ENCODE measurements at places on chromosomes 7 and 10.
A peak's percentile ranks its signal among the peaks of the same experiment; 100 is the strongest.

DNA sequence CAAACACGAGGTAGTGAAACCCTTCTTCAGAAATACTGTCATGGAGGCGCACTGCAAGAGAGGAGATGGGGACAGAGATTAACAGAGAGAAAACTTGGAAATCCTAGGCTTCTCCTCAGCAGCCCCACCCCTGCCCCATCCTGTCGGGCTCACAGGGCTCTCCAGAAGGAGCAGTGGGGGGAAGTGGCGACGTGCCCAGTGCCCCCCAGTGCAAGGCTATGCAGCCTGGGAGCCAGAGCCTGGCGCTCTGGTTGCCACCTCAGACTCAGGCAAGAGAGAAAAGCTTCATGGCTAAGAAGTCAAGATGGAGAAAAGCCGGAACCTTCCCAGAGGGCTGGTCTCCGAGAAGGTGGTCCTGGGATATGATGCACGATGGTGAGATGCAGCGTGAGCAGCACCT is 21.2 kb downstream of the CAMK2G start:
- no peak for DNase-seq

- DNase-seq = peak; percentile 83
Measured at GRCh38 chr7:137898839-137899721, 52.3 kb upstream of the DGKI start.

GRCh38 chr10:31693491-31693890 is 235.1 kb downstream of the ARHGAP12 start:
- DNase-seq = no peak

- no peak for DNase-seq
Measured at GRCh38 chr7:127589896-127590295, 1.7 kb downstream of the ARF5 start.

DNA sequence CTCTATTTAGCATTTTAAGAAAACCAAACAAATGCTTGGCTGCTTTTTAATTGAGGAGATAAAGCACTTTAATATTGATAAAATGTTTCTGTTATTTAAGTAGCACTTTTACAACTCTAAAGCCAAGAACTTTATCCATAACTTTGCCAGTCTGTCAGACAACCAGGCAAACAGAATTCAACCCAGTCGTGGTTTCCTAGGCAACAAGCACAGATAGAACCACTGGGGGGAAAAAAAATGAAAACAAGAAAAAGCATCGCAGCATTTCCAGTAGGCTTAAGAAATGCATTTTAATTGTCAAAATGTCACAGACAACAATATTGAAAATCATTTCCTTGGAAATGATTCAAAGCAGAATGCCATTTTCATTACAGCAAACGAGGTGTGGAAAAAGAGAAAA is 323.4 kb downstream of the PARD3 start:
- peak; percentile 72 for DNase-seq

- no peak for DNase-seq
Measured at GRCh38 chr10:132838346-132838970, 52.5 kb upstream of the NKX6-2 start.

DNA sequence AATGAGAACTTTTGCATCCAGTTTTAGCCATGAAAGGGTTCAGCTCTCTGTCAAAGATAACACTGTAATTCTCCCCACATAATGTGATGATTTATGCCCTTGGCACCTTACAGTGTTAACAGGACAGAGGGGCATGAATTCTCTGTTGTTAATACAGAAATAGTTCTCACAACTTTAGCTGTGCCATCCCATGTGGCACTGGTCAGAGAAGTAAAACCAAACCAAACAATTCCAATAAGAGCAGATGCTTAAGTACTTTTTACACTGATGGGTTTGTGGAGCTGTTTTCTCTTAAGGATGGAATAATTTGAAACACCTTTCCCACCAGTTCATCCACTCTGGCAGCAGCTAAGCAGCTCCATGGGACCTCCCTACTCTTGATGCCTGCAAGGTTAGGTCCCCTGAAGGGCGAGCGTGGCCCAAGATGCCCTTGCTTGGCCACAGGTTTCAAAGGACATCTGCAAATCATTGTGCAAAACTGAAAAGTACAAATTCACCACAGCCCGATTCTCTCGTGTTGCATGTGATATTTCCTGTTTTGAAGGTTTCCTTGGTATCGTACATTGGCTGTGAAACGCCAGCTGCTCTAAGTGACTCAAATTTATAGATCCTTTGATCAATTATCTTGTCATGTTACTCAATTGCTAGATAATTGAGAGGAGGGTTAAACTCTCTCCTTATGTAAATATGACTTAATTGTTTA is 82.5 kb upstream of the CREB5 start:
- DNase-seq = no peak

- no peak for DNase-seq
Measured at GRCh38 chr10:51241461-51241860, 167.2 kb downstream of the PRKG1 start.

GRCh38 chr10:113552701-113553100 is at the start of gene HABP2:
Gene HABP2, plus strand, starts transcription at chr10:113553053. Its CDS starts 69 bp downstream, at chr10:113553122.
- DNase-seq = no peak

DNA sequence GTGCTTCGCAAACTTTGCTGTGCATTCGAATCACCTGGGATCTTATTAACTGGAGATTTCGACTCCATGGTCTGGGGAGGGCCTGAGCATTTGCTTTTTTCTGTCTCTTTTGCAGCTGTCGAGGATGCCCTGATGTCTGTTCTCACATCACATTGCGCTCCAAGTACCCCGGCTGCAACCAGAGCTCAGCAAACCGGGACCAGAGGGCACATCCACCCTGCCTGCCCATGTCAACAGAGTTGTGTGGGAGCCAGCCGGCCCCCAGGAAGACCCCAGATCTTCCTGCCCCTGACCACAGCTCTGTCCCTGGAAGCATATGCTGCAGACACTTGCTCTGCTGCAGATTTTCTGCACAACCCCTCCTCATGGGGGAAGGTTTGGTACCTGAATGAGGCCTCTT is 180.8 kb downstream of the ADARB2 start:
- no peak for DNase-seq

DNA sequence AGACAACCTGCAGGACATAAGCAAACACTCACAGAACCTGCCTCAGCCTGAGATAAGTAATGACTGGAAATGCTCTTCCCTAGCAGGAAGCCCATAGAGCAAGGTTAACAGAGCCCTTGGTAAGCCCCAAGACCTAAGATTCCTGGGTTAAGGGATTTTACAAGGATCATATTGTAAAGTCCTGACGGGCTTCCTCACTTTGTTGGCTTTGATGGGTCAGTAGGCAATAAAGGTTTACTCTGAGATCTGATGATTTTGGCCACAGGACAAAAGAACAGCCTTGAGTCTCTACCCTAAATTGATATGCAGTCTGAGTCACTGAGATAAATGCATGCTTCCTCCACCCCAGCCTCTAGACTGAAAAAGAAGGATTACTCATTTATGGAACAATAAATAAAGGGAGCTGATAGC is 270.8 kb downstream of the HTR7 start:
- DNase-seq = no peak

- no peak for DNase-seq
Measured at GRCh38 chr7:18900803-18901202, 216.6 kb downstream of the TWIST1 start.

DNA sequence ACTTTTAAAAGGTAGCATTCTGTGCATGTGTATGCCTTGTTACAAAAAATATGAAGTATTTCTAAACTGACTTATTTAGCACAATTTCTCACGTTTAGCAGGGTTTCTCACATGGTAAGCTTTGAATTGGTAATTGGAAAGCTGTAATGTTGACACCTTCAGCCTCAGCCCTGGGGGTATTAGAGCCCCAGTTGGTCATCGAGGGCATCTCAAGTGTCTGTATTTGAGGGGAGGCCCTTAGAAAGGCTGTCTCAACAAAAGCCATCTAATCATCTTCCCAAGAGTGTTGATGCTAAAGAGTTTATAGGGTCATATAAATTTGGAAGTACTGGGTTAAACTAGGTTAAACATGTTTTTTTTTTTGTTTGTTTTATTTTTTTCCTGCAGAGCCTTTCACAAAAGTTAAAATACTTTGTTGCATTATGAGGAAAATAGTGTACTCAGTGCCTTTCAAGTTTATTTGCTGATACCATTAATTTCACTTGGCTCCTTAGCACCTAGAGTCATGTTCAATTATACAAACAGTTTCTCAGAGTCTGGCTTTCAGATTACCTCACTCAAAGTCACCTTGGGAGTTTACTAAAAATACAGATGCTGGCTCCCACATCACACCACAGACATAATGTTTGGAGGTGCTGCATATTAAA is 134.0 kb downstream of the CD36 start:
- DNase-seq = no peak

- DNase-seq = no peak
Measured at GRCh38 chr10:87915406-87915805, 52.0 kb downstream of the PTEN start.

DNA sequence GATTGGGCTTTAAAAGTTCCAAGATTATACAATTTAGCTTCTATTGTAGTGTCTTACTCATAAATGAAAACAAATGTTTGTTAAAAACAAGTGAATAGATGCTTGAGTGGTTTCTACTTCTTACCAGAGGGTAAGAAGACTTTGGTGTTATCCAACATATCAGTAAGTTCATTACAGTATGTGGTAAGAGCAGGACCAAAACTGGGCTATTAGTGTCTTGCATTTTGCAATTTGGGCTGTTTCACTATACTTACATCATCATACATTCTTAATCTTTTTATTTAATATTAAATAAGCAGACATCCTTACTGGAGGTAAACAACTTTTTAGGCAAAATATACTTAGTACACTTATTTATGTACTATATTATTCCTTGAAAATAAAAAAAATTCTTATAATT is 248.4 kb upstream of the HGF start:
- no peak for DNase-seq

DNA sequence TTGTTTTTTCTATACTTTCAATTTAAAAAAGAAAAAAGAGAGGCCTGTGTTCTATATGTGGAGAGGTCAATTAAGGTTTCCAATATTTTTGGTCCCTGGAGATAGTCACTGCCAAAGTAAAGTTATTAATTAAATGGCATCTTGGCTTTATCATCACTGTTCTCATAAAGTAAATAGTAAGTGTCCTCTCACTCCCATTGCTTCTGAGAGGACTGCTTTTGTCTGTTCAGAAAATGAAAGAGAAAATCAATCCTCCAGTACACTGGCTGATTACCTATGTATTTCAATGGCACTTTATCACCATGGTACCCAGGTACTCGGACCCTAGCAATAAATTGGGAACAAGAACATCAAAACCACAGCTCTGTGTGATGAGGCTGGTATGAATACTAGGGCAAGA is 94.0 kb downstream of the RNLS start:
- no peak for DNase-seq

- peak; percentile 23 for DNase-seq
Measured at GRCh38 chr7:20917603-20918002, 130.9 kb upstream of the SP8 start.

DNA sequence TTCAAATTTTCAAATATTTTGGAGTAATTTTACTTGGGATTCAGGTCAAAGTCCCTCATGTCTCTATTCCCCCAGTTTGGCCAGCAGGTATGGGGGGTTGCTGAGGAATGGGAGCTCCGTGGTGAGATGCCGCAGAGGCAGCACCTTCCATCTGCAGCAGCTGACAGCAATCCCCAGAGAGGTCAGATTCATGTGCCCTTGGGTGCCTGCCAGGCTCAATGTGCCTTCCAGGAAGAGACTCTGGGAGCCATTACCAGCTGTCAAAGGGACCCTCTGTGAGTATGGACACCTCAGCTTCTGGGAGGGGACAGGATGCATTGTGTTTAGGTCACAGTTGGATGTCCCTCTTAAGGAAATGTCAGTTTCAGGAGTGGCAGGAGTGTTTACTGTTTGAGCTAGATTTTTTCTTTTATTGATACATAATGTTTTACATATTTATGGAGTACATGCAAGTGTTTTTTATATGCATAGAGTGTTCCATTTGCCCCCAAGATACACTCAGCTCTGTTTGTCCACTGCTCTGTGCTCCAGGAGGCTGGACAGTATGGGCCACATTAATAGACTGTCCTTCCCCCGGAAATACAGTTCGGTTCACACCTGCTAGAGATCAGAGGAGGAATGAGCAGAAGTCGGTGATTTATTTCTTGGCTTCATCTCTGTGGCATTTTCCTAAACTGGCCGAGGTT is 75.3 kb upstream of the GRB10 start:
- no peak for DNase-seq

DNA sequence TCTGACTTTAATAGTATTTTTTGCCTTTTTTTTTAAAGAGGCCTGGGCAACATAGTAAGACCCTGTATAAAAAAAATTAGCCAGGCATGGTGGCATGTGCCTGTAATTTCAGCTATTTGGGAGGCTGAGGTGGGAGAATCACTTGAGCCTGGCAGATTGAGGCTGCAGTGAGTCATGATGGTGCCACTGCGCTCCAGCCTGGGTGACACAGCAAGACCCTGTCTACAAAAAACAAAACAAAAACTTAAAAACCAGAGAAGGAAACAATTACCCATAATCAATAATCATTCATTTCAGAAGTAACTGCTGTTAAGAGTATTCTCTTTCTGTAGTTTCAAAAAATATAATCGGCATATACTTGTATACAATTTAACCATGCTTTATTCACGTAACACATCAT is 28.0 kb downstream of the VPS26A start:
- no peak for DNase-seq

DNA sequence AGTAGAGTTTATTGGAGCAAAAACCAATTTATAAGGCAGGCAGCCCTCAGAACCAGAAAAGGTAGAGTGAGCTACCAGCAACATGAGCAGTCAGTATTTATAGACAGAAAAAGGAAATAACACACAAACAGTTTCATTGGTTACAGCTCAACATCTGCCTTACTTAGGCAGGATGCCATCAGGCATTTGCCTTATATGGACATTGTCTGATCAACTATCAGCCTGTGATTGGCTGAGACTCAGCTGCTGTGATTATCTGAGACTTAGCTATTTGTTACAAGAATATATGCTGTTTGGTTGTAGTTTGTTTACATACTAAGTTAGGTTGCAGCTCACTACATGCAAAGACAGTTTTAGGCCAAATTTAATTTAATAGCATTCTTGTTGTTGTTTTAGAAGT is 60.4 kb upstream of the CDK1 start:
- DNase-seq = no peak

DNA sequence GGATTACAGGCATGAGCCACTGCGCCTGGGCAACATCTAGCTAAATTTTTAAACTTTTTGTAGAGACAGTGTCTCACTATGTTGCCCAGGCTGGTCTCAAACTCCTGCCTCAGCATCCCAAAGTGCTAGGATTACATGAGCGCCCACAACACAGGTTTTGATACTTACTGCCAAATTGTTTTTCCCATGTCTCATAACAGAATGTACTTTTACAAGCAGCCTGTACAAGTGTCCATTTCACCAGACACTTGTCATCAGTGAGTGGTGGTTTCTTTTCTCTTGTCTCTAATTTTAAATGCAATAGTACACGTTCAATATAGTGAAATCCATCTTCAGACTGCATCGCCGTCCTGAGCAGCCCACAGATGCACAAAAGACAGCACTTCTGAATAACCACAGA is 116.4 kb upstream of the LYZL2 start:
- no peak for DNase-seq
